ENCODE measurements at places on chromosomes 7 and 10.

DNA sequence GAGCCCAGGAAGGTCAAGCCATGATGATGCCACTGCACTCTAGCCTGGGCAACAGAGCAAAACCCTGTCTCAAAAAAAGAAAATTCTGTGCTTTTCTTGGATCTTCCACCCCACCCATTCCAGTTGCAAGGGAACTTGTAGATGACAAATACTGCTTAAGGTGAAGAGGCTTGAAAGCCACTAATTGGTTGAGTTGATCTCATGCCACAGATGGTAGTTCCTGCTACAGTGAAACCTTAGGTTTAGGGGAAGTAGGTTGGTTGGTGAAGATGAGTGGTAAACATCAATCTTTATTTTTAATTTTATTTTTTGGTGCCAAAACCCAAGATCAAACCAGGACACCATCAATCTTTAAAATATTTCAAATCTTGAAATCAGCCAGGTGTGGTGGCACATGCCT is 2.9 kb upstream of the GDI2 start:
- DNase-seq, result no peak

DNA sequence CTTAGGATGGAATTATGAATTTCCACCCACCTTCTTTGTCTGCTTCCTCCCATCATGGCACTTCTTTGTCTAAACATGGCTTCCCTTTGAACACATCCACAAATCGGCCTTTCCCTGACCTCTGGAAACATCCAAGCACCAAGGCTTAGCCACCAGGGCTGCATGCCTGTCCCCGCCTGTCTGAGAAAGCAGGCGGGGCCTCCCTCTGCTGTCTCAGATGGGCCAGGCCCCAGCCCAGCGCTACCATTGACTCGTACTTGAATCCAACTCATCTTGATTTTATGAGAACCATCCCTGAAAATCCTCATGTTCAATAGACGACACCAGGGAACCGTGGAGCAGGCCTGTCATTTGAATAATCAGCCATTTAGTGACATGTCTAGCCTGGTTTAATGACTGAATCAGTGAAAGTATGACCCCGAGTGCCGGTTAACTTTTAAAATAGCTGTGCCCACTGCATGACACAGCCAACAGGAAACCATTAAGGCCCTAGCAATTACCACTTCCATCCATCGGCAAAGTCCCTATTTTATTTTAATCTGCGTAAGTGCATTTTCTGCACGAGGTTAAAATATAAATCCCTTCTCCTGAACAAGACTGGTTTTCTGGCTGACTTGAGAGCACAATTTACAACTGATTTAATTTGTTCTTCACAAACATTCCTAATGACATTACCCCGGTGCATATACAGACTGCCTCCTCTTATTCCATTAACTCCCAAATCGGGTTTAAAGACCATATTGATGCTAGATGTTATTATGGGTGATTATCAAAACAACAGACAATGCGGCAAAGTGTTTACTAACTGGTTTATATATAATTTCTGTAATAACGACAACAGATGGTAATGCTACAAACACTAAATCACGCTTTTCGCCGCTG is 194.7 kb downstream of the BUB3 start:
- no peak for DNase-seq

GRCh38 chr7:28711114-28711513 is 247.0 kb downstream of the TRIL start:
- DNase-seq, result no peak

GRCh38 chr7:330511-331230 is 40.7 kb downstream of the FOXL3 start:
- DNase-seq, result no peak

- no peak for DNase-seq
Observed at GRCh38 chr10:1488970-1489548, 248.3 kb downstream of the ADARB2 start.

- DNase-seq, result no peak
Observed at GRCh38 chr7:1598286-1598685, 28.5 kb upstream of the PSMG3 start.

GRCh38 chr7:44072364-44073231 is 7.2 kb upstream of the PGAM2 start:
- DNase-seq, result peak; percentile 53

GRCh38 chr7:6323967-6324701 is 51.7 kb upstream of the CYTH3 start:
- DNase-seq, result no peak

DNA sequence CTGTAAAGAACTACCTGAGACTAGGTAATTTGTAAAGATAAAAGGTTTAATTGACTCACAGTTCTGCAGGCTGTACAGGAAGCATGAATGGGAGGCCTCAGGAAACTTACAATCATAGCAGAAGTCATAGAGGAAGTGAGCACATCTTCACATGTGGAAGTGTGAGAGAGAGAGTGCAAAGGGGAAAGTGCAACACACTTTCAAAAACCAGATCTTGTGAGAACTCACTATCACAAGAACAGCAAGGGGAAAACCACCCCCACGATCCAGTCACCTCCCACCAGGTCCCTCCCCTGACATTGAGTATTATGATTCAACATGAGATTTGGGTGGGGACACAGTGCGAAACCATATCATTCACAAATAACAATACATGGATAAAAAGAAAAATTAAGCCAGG is 24.5 kb downstream of the AVL9 start:
- no peak for DNase-seq

DNA sequence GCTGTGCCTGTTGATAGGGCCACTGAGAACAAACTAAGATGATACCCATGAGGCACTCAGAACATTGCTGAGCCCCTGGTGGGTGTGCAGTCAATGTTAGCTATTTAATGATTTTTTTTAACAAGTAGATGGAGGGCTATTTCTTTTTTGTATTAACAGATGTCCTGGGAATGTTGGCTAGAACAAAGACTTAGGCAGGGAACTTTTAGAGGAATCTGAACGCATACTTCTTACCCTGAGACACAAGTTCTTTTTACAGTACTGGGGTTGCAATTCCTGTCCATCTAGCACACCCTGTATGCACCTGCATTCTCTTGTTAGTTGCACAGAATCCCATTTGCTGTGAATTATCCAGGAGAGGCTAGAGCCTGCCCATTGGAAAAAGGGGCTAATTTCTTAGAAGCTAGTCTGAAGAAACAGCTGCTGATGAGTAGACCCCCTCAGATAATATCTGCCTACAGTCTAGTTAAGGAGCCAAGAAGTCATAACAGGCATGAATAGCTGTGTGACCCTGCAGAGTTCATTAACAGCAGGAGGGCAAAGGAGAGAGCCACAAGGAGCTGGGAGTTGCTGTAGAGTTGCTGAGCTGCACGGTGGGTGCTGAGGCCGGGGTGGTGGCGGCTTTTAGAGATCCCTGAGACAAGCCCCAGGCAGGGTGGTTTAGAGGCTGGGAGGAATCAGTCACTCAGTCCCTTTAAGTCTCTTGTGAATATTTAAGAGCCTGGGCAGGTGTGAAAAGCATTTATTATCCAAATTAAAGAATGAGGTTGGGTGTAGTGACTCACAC is 103.7 kb upstream of the FZD8 start:
- DNase-seq, result no peak

DNA sequence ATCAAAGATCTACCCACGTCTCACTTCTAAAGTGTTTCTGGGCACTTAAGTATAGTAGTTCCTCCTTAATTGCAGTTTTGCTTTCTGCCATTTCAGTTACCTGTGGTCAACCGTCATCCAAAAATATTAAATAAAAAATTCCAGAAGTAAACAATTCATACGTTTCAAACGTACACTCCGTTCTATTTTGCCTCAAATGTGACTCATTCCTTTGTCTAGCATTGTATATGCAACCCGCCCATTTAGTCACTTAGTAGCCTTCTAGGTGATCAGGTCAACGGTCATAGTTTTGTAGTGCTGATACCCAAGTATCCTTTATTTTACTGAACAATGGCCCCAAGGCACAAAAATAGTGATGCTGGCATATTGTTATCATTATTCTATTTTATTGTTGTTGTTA is 33.8 kb downstream of the HGF start:
- no peak for DNase-seq

DNA sequence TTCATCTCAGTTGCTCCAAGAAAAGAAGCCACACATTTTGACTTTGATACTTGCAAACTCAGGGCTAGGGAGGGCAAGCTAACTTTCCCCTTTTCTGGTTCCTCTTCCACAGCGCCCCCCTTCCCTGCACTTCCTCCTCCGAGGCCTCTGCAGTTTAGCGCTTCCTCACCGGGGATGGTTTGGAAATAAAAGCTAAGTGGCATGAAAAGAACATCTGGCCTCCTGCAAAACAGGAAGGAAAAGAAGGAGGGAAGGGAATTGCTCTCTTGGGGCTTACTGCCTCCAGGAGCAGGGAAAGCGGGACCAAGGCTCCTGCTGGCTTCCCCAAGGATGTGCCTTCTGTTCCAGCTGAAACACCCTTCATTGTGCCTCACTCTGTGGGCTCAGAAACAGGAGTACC is 42.3 kb downstream of the PRKCQ start:
- DNase-seq, result no peak

DNA sequence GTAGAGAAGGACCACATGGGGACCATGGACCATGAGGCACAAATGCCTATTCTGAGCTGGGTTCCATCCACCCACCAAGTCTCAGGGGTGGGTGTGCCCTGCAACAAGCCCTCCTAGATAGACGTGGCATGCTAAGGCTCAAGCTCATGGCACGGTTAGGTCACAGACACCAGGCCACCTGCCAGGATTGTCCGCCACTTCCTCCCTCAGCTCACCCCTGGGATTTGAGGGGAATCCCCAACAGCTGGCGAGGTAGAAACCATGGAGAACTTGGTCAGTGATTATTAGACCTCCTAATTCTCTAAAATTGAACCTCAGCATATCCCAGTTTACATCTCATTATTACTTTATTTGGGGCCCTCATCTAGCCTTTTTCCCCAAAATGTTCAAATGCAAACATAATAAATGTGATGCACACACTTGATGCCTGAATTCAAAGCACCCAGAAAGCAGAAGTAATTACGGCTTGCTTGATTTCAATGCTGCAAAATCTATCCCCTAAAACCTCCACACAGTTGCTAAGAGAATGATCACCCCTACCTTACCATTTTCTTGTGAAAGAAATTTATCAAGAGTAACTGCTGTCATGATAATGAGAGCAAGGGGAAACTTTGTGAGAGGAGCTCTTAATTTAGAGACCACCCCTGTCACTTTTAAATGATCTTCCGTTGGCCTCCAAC is 366.6 kb upstream of the PFKP start:
- DNase-seq, result no peak

DNA sequence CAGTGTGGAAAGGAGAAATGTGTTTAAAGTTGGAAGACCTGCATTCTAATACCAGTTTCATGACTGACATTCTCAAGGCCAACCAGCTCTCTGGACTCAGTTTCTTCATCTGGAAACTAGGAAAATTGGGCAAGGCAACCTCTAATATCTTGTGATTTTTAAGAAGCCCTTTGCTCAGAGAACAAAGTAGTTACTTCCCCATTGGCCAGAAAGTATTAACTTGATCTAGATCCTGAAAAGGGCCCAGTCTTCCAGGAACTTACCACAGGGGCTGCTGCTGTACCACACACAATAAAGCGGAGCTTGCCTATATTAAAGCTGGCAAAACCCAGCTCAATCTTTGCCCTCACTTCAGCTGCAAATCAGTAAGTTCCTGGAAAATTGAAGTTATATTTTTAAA is 155.6 kb upstream of the ADO start:
- no peak for DNase-seq

DNA sequence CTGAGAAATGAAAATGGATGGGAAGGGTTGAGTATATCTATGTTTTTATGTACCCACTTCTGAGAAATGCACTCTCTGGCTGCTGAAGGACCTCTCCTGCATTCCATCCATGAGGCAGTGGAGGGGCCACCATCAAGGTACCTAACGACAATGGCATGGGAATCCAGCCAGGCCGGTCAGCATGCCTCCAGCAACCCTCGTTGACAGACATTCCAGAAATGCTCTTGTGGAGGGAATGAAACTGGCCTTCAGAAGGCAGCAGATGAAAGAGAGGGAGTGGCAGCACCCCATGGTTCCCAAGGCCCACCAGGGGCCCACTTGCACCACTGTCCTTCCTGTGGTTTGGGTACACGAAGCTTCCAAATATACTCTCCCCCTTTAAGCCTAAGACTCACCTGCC is 269.0 kb downstream of the ARHGAP12 start:
- no peak for DNase-seq

GRCh38 chr10:88195841-88196240 is 332.4 kb downstream of the PTEN start:
- DNase-seq, result no peak

GRCh38 chr7:155618708-155619633 is 25.5 kb upstream of the RBM33 start:
- no peak for DNase-seq

- no peak for DNase-seq
Observed at GRCh38 chr7:17746020-17746530, 194.2 kb downstream of the SNX13 start.

Measured in SW 1271 (cell line).